Mammary microvascular endothelial cell (primary cell): ENCODE measurements at places on chromosomes 12 and 14. TPM values are rescaled to one million over a fixed set of nuclear protein-coding genes. Genes with fewer than 3 reads are reported as not detected.

WSCD2 gene
- not detected in 2 replicates for total RNA-seq

PRB2 gene
- total RNA-seq: not detected in 2 replicates

CLEC1B gene
- total RNA-seq: not detected in 2 replicates

PIGH gene
- total RNA-seq: 10.3 and 13.0 TPM in 2 replicates

RNASE3 gene
- not detected in 2 replicates for total RNA-seq

RASSF9 gene
- total RNA-seq: 0.47 and 1.1 TPM in 2 replicates

FGD4 gene
- total RNA-seq: 21.8 and 22.5 TPM in 2 replicates

TMEM253 gene
- not detected in 2 replicates for total RNA-seq

PLEKHH1 gene
- total RNA-seq: 0.05 and 0.13 TPM in 2 replicates

CD163 gene
- not detected in 2 replicates for total RNA-seq

FBLN5 gene
- 0.15 and 1.6 TPM in 2 replicates for total RNA-seq

MMP19 gene
- 2.3 and 3.5 TPM in 2 replicates for total RNA-seq

MVK gene
- 21.2 and 28.0 TPM in 2 replicates for total RNA-seq

GPR137C gene
- total RNA-seq: 0.87 and 1.0 TPM in 2 replicates

ADAM21 gene
- 0.07 TPM in 1 of 2 replicates, not detected in the other for total RNA-seq

PLXNC1 gene
- total RNA-seq: 0.80 and 1.6 TPM in 2 replicates

PZP gene
- 0.05 and 0.20 TPM in 2 replicates for total RNA-seq
